ENCODE measurements at places on chromosomes 13 and 19.

DNA sequence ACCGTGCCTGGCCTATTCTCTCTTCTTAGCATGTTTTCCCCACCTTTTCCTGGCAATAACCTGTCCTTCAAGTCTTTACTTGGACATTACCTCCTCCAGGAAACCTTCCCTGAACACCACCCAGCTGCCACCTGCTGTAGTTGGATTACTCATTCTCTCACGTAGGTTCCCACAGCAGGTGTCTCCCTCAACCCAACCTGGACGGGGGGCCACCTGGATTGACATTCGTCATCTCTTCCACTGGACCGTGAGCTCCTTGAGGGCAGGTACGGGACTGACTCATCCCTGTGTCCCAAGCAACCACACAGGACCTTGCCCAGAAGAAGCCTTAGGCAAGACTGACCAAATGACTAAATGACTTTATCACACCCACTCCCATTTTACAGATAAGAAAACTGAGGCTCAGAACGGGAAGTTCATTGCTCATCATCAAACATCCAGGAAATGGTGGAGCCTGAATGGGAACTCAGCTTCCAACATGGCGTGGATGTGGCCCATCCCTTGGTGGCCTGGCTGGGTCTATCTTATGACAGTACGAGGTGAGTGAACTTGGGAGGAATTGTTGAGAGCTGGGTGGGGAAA, 3.5 kb upstream of the KLK6 start:
- DNase-seq = no peak

GRCh38 chr13:113926301-113926761, 47.5 kb downstream of the C13orf46 start:
- DNase-seq = no peak

GRCh38 chr19:35038623-35039512, 2.7 kb upstream of the HPN start:
- DNase-seq = no peak

- DNase-seq = no peak
Observed at GRCh38 chr19:48206397-48207093, 36.1 kb downstream of the ZSWIM9 start.
